Activated CD8-positive, alpha-beta memory T cell treated with anti-CD3 and anti-CD28 coated beads, Interleukin-2, amount 10 ng/mL, durations not matched to agents 7 days and 5 days (primary cell): ENCODE measurements at places on chromosomes 7 and 10. TPM values are rescaled to one million over a fixed set of nuclear protein-coding genes. Genes with fewer than 3 reads are reported as not detected.

- H3K27ac ChIP-seq: no peak overlapping the region
- peaks cover 3% of the 10 kb centered on the region for H3K36me3 ChIP-seq
- H3K27me3 ChIP-seq: no peaks in the 10 kb centered on the region
- DNase-seq: no peak
Observed at GRCh38 chr7:67917437-67917755, 920.8 kb downstream of the TYW1 start.

DNA sequence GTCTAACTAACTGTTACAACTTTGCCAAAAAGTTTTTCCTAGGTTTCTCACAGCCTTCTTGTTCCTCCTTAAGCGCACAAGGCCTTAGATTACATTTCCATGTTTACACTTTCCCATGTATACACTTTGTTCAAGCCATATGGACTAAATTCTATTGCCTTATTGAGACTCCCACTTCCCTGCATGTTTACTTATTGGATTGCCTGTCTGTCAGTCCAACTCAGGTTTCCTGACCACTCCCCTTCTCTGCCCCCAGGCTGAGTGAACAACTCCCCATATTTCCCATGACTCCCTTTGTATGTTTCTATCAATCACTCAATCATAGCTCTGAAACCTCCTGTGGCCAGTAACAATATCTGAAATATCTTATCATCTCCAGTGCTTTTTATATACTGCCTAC lies 43.0 kb downstream of the SLC25A40 start:
- no peak overlapping the region for H3K4me3 ChIP-seq
- no peak overlapping the region for H3K27ac ChIP-seq
- no peaks in the 10 kb centered on the region for H3K27me3 ChIP-seq
- H3K36me3 ChIP-seq: peaks cover 24% of the 10 kb centered on the region
- no peaks in the 10 kb centered on the region for H3K4me1 ChIP-seq
- DNase-seq: no peak

LRIT1 gene
- not detected for total RNA-seq

DNA sequence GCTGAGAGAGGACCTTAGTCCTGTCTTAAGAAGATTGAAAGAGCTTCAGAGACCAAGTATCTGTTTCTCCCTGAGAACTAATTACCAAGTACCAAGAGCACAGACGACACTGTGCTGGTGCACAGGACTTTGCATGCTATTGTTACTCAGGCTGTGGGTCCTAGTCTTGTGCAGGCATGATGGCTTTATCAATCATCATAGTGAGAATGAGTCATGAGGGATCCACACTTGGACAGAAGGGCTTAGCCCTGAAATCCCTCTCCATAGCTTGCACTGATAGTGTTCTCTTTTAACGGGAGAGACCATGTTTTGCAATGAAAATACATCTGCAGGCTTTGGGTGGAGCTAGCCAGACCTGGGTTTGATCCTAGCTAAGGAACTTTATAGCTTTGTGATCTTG lies 93.3 kb downstream of the SORCS3 start:
- H3K4me1 ChIP-seq: no peaks in the 10 kb centered on the region
- H3K27ac ChIP-seq: no peak overlapping the region
- no peaks in the 10 kb centered on the region for H3K36me3 ChIP-seq
- H3K27me3 ChIP-seq: peaks cover 5% of the 10 kb centered on the region
- H3K4me3 ChIP-seq: no peak overlapping the region

- no peaks in the 10 kb centered on the region for H3K36me3 ChIP-seq
- H3K27ac ChIP-seq: no peak overlapping the region
- no peak overlapping the region for H3K4me3 ChIP-seq
Observed at GRCh38 chr10:129851941-129852640, 112.0 kb downstream of the EBF3 start.

TUBAL3 gene
- not detected for total RNA-seq

MYO3A gene
- 0.73 TPM for total RNA-seq

- no peaks in the 10 kb centered on the region for H3K36me3 ChIP-seq
- no peak for DNase-seq
- H3K4me1 ChIP-seq: no peaks in the 10 kb centered on the region
- H3K27me3 ChIP-seq: no peaks in the 10 kb centered on the region
- no peak overlapping the region for H3K27ac ChIP-seq
Observed at GRCh38 chr7:47453093-47454061, 128.5 kb downstream of the TNS3 start.

SLC26A4 gene
- total RNA-seq: 15.4 TPM

- H3K4me3 ChIP-seq: no peak overlapping the region
- peak; percentile 36 for DNase-seq
- H3K36me3 ChIP-seq: peaks cover 60% of the 10 kb centered on the region
- H3K27ac ChIP-seq: no peak overlapping the region
Observed at GRCh38 chr7:140027858-140028257, 34.9 kb downstream of the PARP12 start.

DNA sequence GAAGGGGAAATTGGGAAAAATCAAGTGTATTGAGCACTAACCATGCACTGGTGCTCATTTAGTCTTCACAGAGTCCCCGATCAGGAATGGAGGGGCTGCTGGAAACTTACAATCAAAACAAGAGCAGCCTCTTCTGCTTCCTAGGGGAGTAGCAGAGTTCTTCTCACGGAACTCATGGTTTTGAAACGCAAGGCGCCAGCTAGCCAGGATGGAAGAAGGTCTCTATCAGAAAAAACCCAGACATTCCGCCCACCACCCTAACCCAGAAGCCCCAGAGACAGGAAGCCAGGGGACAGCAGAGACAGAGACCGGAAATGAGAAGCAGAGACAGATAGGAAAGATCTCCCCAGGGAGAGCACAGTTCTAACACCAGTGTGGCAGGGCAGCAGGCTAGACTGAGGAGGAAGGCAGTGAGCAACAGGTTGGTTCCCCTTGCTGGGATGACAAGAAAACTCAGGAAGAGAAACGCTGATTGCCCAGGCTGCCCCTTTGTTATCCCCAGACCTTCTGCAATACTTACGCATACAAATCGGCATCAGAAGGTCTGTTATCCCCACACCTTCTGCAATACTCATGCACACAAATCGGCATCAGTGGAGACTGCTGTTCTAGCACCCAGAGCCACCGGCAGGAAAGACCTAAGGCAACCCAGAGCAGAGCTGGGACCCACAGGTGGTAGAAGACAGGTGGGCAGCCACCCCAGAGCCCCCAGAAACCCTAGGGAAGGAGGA lies 99.2 kb downstream of the CPXM2 start:
- H3K4me1 ChIP-seq: no peaks in the 10 kb centered on the region
- no peak overlapping the region for H3K4me3 ChIP-seq
- no peak overlapping the region for H3K27ac ChIP-seq
- DNase-seq: no peak

GRCh38 chr10:77436257-77436975 lies 201.2 kb downstream of the KCNMA1 start:
- no peaks in the 10 kb centered on the region for H3K36me3 ChIP-seq
- no peaks in the 10 kb centered on the region for H3K27me3 ChIP-seq
- no peaks in the 10 kb centered on the region for H3K4me1 ChIP-seq
- DNase-seq: no peak
- H3K27ac ChIP-seq: no peak overlapping the region
- H3K4me3 ChIP-seq: no peak overlapping the region

DNA sequence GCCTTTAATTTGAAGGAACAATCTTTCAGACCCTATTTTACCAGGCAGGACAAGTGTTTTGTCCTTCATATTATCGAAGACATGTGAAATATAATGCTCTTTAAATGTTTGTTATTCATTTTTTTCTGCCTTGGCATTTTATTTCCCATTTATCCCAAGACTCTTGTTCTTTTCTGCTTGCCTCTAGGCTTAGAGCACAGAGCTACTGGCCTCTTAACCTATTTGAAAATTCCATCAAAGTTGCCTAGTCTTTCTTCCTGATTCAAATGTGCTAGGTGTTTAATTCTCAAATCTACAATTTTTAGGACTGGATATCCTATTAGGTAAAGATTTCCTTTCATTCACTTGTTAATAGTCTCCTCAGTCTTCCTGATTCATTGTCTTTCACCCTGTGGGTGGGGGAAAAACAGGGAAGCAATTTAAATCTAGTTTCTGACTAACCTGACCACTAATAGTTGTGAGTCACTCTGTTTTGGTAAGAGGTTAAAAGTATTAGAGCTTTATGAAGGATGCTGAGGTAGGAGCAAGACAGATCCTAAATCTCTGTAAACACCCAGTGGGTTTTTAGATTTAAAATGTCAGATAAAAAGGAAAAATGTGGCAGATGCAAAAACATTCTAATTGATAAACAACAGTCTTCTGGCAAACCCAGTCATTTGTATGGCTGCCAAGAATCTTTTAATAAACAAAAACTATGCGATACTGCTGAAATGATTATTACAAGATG lies 1.5 kb downstream of the LIPK start:
- H3K4me3 ChIP-seq: no peak overlapping the region
- DNase-seq: no peak
- no peak overlapping the region for H3K27ac ChIP-seq
- peaks cover 8% of the 10 kb centered on the region for H3K27me3 ChIP-seq
- no peaks in the 10 kb centered on the region for H3K4me1 ChIP-seq
- H3K36me3 ChIP-seq: no peaks in the 10 kb centered on the region

DNA sequence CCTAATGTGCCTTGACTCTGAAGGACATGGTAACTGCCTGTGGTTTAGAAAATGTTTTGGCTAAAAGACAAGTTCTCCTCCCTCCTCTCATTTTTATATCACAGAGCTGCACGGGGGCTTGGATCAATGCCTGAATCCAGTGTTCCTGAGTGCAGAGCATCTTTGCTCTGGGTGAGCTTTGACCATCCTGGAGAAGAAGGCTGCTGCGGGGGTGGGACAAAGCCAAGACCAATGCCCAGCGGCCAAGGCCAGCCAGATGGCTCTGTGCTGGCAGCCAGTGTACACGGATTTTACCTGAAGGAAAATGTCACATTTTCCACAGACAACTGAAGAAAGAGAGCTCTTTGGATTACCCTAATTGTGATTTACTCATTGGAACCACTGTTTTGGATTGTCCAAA lies 102.0 kb upstream of the TARP start:
- no peak overlapping the region for H3K27ac ChIP-seq
- H3K36me3 ChIP-seq: peaks cover 33% of the 10 kb centered on the region
- H3K4me3 ChIP-seq: no peak overlapping the region
- H3K4me1 ChIP-seq: peaks cover 20% of the 10 kb centered on the region

GRCh38 chr7:37659971-37660565 lies 23.5 kb upstream of the GPR141 start:
- no peak overlapping the region for H3K27ac ChIP-seq
- peaks cover 7% of the 10 kb centered on the region for H3K4me1 ChIP-seq
- no peaks in the 10 kb centered on the region for H3K36me3 ChIP-seq
- DNase-seq: no peak

DNAJC30 gene
- 9.0 TPM for total RNA-seq

GRCh38 chr7:54995610-54996363 lies 23.0 kb upstream of the EGFR start:
- no peak overlapping the region for H3K27ac ChIP-seq
- no peaks in the 10 kb centered on the region for H3K27me3 ChIP-seq
- peaks cover 8% of the 10 kb centered on the region for H3K4me1 ChIP-seq
- H3K4me3 ChIP-seq: no peak overlapping the region
- DNase-seq: no peak

ITGA8 gene
- total RNA-seq: not detected

DNA sequence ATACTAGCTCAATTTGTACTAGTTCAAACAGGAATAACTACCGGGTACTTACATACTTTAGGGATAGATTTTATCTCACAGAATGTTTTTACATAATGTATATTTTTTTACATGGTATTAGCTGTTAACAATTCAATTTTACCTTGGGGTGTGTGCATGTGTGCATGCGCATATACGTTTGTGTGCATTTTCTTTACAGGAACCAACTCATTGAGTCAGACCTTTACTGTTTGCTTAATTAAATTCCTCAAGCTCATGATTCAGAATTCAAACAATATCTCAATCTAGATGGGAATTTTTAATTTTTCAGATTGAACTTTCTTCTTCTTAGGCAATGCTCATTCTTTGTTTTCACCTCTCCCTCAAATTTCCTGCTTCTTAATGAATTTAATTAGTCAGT lies 24.7 kb upstream of the WASL start:
- peaks cover 19% of the 10 kb centered on the region for H3K4me1 ChIP-seq
- H3K27me3 ChIP-seq: peaks cover 14% of the 10 kb centered on the region
- H3K36me3 ChIP-seq: peaks cover 4% of the 10 kb centered on the region
- no peak overlapping the region for H3K27ac ChIP-seq
- no peak overlapping the region for H3K4me3 ChIP-seq
- no peak for DNase-seq

GRCh38 chr10:97100657-97101056 lies 85.1 kb downstream of the SLIT1 start:
- no peak for DNase-seq
- no peak overlapping the region for H3K27ac ChIP-seq
- no peak overlapping the region for H3K4me3 ChIP-seq
- H3K36me3 ChIP-seq: no peaks in the 10 kb centered on the region
- H3K4me1 ChIP-seq: peaks cover 17% of the 10 kb centered on the region
- H3K27me3 ChIP-seq: peaks cover 27% of the 10 kb centered on the region

DNA sequence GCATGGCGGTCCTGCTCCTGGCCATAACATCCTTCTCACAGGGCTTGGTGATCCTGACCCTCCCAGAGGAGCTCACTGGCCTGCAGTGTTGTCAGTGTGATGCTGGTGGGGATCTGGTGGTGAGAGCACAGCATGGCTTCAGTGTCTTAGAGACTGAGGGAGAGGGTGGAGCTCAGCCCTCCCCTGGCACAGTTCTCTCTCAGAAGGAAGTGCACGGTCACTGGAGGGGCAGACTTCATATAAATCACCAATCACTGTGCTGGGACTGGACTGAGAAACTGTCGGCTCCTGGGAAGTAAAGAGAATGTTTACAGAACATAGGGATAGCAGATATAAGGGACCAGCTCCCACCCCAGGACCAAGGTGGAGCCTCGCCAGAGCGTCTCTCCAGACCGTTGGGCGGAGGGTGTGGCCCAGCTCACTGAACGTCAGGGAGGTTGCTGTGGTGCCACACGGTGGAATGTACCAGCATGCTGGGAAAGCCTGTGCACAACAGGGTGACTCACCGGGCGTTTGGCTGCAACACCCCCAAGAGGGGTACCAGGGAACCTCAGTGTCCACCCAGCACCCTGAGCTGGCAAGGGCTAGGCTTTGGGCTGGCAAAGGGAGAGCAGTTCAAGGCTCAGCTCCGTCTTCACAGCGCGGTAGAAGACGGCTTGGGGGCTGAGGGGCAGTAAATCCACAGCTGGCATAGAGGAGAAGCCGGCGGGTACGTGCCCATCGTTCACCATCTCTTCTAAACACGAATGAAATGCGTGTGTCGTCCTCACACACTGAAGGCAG lies 8.8 kb upstream of the GET4 start:
- no peaks in the 10 kb centered on the region for H3K27me3 ChIP-seq
- peaks cover 9% of the 10 kb centered on the region for H3K36me3 ChIP-seq
- DNase-seq: no peak
- no peaks in the 10 kb centered on the region for H3K4me1 ChIP-seq

CRHR2 gene
- total RNA-seq: not detected

CNPY1 gene
- total RNA-seq: not detected

- H3K36me3 ChIP-seq: no peaks in the 10 kb centered on the region
- no peak overlapping the region for H3K27ac ChIP-seq
- H3K4me1 ChIP-seq: no peaks in the 10 kb centered on the region
- H3K4me3 ChIP-seq: no peak overlapping the region
Observed at GRCh38 chr7:51027935-51028830, 245.5 kb upstream of the GRB10 start.

ZNF107 gene
- total RNA-seq: 17.8 TPM
